Activated T-cell treated with anti-CD3 and anti-CD28 coated beads, Interleukin-2, amount 50 U/mL, for 72 hours (primary cell): ENCODE measurements at places on chromosomes 3 and 15. TPM values are rescaled to one million over a fixed set of nuclear protein-coding genes. Genes with fewer than 3 reads are reported as not detected.

Gene SLC28A1
- not detected for total RNA-seq

Gene PTH1R
- not detected for total RNA-seq

DNA sequence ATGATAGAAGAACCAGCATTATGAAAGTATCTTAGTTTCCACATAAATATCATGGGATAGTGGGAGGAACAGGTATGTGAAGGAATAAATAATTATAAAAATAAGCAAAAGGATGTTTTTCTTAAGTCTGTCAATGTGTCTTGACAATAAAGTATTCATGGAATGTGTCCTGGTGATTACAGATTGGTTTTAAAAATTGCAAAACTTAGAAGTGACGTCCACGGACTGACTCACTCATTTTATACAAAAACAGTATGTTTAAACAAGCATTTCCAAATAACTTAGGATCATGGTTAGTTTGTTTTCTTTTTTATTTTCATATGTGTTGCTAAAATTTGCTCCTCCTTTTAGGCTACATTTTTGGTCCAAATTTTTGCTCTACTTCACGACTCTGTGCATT is 687.0 kb upstream of the NECTIN3 start:
- no peak overlapping the region for H3K4me3 ChIP-seq
- H3K4me1 ChIP-seq, result no peaks in the 10 kb centered on the region
- no peak overlapping the region for H3K27ac ChIP-seq
- no peak for DNase-seq
- no peaks in the 10 kb centered on the region for H3K27me3 ChIP-seq

DNA sequence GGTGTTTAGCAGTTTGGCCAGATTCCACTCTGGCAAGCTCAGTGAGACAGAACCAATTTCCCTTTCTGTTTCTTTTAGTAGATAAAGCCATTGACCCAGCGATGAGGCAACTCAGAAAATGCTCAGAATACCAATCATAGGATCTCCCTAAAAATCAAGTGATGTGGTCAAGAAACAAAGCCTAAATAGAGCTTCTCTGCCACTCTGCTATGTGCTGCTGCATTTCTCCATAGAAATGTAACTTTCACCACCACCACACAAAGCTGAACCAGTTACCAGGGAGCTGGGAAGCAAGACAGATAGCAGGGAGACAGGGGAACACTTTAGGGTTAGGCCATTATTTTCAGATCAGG is 109.8 kb downstream of the RPL22L1 start:
- H3K27me3 ChIP-seq, result peaks cover 7% of the 10 kb centered on the region
- H3K4me1 ChIP-seq, result no peaks in the 10 kb centered on the region
- H3K36me3 ChIP-seq, result no peaks in the 10 kb centered on the region
- no peak for DNase-seq
- no peak overlapping the region for H3K4me3 ChIP-seq

DNA sequence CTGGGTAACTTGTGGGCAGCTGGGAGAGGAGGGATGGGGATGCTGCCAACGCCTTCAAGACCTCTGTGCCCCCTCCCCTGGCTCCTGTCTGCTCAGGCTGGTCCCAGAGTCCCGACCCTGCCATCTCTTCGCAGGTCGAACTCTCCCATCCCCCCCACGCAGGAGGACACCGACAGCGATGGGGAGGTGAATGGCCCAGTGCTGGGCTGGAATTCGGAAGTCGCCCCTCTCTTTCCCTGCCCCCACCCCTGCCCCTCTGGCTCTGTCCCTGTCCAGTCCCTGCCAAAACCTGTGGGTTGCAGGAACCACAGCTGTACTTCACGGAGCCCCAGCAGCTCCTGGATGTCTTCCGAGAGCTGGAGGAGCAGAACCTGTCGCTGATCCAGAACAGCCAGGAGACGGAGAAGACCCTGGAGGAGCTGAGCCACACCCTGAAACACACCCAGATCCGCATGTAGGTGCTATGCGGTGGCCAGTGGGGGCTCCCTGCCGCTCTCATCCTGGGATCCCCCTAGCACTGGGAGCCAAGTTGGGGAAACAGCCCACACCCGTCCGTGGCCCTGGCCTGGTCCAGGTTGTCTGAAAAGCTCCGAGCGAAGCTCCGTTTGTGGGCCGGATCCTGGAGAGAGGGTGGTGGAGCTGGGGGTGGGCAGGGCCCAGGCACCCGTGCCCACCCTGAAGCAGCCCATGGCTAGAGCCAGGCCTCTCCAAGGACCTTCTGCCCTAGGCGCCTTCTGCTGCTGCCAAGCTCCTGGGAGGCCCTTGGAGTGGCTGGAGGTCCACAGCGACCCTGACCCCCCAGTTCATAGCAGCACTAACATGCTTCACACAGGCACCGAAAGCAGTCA is 28.7 kb downstream of the CFAP100 start:
- H3K4me3 ChIP-seq, result no peak overlapping the region
- peaks cover 17% of the 10 kb centered on the region for H3K36me3 ChIP-seq
- no peaks in the 10 kb centered on the region for H3K27me3 ChIP-seq

- H3K4me3 ChIP-seq, result no peak overlapping the region
- no peak for DNase-seq
- H3K36me3 ChIP-seq, result peaks cover 5% of the 10 kb centered on the region
- H3K27ac ChIP-seq, result no peak overlapping the region
- H3K4me1 ChIP-seq, result peaks cover 58% of the 10 kb centered on the region
Measured at GRCh38 chr3:59563072-59563605, 513.3 kb upstream of the CFAP20DC start.

- H3K36me3 ChIP-seq, result no peaks in the 10 kb centered on the region
- H3K4me3 ChIP-seq, result no peak overlapping the region
- H3K27me3 ChIP-seq, result no peaks in the 10 kb centered on the region
- H3K4me1 ChIP-seq, result no peaks in the 10 kb centered on the region
- H3K27ac ChIP-seq, result no peak overlapping the region
Measured at GRCh38 chr3:147890114-147890513, 480.9 kb downstream of the ZIC1 start.
